SW480 (cell line): ENCODE measurements at places on chromosomes 2 and 18.

GRCh38 chr2:88247531-88247930, 77.4 kb downstream of the THNSL2 start:
- DNase-seq, result no peak

- DNase-seq, result peak; percentile 2
Observed at GRCh38 chr18:26487437-26487836, 60.9 kb downstream of the KCTD1 start.

DNA sequence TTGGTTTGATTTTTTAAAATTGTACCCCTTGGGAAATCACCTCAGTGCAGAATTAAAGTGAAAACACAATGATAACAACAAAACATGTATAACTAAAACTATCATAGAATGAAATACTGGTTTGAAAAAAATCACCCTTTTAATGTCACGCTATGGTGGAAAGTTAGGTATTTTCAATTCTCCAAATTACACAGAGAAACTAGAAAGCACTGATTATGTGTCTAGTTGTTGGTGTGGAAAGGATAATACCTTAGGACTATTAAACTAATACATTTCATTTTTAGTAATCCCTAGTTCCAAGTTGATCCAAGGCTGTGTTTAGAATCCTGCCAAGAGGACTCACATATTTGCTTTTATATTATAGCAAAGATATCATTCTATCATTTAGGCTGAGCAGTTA, 71.2 kb downstream of the NUP35 start:
- DNase-seq, result no peak

GRCh38 chr18:78495550-78495949, 484.1 kb upstream of the SALL3 start:
- no peak for DNase-seq

DNA sequence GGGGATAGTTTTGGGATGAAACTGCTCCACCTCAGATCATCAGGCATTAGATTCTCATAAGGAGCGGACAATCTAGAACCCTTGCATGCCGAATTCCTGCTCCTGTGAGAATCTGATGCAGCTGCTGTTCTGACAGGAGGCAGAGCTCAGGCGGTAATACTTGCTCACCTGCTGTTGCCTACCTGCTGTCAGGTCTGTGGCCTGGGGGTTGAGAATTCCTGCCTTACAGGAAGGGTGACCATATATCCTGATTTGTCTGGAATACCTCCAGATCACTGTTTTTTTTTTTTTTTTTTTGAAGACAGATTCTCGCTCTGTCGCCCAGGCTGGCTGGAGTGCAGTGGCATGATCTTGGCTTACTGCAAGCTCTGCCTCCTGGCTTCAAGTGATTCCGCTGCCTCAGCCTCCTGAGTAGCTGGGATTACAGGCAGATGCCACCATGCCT, 21.7 kb downstream of the ACSL3 start:
- no peak for DNase-seq

DNA sequence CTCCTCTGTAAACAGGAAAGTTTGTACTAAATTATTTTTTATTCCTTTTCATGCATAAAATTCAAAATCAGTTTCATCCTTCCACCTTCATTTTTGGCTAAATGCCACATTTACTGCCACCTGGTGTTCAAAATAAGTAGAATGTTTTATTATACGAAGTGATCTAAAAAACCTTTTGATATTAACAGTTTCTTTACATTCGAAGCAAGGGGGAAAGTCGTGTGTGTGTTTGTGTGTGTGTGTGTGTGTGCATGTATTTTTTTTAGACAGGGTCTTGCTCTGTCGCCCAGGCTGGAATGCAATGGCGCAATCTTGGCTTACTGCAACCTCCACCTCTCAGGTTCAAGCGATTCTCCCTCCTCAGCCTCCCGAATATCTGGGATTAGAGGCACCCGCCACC, 9.0 kb upstream of the SCN9A start:
- peak; percentile 18 for DNase-seq

- no peak for DNase-seq
Observed at GRCh38 chr18:69957747-69958146, 10.1 kb upstream of the CD226 start.

DNA sequence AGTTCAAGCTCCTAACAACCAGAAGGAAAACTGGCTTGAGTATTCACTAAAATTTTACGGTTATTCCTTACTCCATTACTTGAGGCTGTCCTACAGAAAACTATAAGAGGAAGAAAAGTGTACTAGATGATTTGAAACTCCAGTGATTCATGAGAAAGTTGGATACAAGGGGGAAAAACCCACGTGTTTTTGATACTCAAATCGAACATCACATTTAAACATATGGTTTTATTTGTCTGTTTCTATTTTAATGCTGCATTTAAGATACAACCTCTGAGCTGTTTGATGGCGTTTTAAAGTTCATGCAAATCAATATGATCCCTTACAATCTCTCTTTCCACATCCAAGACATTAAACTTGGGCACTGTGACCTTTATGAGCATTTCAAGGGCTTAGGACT, 125.1 kb upstream of the LMAN1 start:
- DNase-seq, result no peak

DNA sequence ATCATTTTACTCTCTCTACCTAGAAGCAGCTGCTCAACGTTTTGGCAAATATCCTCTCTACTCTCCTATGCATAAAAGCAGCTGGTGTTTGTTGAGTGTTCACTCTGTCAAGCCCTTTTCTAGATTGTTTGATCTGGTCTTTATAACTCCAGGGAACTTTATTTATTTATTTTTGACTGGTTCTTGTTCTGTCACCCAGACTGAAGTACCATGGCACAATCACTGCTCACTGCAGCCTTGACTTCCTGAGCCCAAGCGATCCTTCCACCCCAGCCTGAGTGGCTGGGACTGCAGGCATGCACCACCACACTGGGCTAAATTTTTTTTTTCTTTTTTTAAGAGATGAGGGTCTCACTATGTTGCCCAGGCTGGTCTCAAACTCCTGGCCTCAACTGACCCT, 12.7 kb downstream of the CATIP start:
- DNase-seq, result no peak

- DNase-seq, result peak; percentile 30
Observed at GRCh38 chr2:101832114-101832513, 134.6 kb downstream of the MAP4K4 start.

DNA sequence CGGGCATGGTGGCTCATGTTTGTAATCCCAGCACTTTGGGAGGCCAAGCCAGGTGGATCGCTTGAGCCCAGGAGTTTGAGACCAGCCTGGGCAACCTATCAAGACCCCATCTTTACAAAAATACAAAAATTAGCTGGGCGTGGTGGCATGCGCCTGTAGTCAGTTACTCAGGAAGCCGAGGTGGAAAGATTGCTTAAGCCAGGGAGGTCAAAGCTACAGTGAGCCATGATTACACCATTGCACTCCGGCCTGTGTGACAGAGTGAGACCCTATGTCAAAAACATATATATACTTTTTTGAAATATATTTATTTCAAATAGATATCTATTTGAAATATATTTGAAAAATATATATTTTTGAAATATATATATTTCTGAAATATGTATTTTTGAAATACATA, 10.9 kb downstream of the OSBPL1A start:
- no peak for DNase-seq

- peak; percentile 1 for DNase-seq
Observed at GRCh38 chr18:28115149-28115550, 61.8 kb downstream of the CDH2 start.

GRCh38 chr2:109180786-109181185, 51.8 kb downstream of the SH3RF3 start:
- DNase-seq, result no peak

GRCh38 chr2:953975-954686, 3.5 kb downstream of the SNTG2 start:
- DNase-seq, result peak; percentile 32

- no peak for DNase-seq
Observed at GRCh38 chr2:105862843-105863242, 118.1 kb downstream of the NCK2 start.

- DNase-seq, result no peak
Observed at GRCh38 chr2:17813010-17813741, 3.1 kb upstream of the MSGN1 start.

GRCh38 chr2:217740178-217740577, 262.6 kb downstream of the TNS1 start:
- DNase-seq, result no peak

- DNase-seq, result peak; percentile 52
Observed at GRCh38 chr2:12303181-12304030, 413.3 kb upstream of the TRIB2 start.

DNA sequence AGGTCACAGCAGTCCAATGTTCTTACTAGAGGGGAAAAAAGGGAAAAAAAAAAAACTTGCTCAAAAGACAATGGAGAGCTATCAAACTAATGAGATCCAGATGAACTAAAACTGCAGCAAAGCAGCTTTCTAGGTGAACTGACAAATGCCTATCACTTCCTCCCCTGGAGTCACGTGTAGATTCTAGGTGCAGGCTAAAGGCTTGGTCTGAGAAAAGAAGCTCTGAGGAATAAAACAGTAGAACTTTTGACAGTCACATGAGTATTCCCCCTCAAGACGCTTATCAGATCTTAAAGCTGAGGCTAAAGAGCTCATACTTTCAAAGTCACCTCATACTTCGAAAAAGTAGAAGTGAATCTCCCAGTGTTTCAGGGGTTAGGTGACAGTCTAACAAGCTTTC, 42.3 kb downstream of the SMAD2 start:
- no peak for DNase-seq

GRCh38 chr18:66601649-66602048, 2.2 kb downstream of the CDH19 start:
- no peak for DNase-seq

GRCh38 chr18:8706791-8707555, 1.6 kb downstream of the MTCL1 start:
- peak; percentile 56 for DNase-seq

DNA sequence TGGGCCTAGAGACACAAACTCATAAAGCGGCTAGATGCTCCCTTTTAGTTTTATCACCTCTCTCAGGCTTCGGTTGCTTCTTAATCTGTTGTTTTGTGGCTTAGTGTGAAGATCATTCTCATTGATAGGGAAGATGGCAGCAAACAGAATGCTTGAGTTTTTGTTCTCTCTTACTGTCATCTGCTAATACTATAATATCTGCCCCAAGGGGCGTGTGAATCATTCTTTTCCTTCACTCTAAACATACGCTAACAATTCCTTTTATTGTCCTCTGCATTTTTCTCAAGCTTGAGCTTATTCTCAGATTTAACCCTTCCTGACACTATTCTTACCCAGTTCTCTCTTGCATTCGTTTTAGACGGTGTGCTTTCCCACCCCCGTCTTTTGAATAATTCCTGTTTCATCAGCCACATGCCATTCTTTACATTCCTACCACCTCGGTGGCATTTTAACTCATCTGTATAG, 323.9 kb upstream of the NRP2 start:
- no peak for DNase-seq

GRCh38 chr18:65227970-65228369, 522.8 kb upstream of the CDH7 start:
- no peak for DNase-seq

GRCh38 chr2:74507926-74508520, 528 bp upstream of the PCGF1 start:
- DNase-seq, result peak; percentile 66

GRCh38 chr2:199988151-199988550, 32.8 kb downstream of the MAIP1 start:
- DNase-seq, result no peak

DNA sequence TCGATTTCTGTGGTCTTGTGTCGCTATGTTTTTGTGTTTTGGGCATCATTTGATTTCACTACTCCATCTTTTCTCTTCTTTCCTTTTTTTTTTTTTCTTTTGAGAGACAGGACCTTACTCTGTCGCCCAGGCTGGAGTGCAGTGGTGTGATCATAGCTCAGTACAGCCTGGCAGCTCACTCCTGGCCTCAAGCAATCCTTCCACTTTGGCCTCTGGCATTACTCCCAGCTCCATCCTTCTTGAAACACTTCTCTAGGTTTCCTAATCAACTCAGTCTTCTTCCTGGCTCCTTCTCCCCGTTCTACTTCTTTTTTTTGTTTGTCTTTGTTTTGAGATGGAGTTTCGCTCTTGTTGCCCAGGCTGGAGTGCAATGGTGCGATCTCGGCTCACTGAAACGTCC, 26.5 kb downstream of the TCF23 start:
- no peak for DNase-seq

GRCh38 chr2:189013671-189014448, 39.7 kb downstream of the COL3A1 start:
- no peak for DNase-seq

DNA sequence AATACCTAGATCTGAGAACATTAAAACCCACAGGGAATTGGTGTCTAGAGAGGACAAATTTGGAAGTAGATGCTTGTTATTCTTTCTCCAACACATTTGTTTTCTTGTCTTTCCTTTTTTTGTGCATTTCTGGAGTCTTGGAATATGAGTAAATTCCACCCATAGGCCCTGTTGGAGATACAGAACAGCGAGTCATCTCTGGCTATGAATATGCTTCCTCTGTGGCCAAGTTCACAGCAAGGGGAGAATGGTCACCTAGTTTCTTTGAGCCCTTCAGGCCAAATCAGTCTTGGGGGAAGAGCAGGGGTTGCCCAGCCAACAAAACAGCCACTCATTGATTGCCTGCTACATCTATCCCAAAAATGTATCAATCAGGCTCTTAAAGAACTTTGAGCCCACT, 31.3 kb downstream of the SP140L start:
- DNase-seq, result no peak

DNA sequence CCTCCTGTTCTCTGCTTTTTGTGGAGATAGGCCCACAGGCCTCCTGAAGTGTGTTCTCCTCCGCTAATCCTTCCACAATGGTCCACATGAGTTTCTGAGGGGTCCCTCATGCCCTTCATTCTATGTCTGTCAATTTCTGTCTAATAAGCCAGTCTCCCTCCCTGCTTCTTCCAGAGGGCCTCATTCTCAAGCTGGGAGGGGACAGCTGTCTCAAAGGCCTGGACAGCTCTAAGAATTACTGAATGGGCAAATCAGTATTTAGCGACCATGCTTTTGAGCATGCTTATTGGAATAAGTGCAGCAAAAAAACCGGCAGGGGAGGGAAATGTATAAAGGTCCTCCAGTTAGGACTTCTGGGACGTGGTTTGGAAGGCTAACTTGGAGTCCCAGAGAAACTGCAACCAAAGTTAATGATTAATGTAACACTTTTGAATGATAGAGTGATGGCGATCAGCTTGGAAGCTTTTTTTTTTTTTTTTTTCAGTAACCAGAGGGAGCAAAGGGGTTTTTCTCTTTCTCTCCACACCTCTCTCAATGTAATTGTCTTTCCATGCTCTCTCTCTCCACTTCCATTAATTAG, 890.7 kb upstream of the POU3F3 start:
- DNase-seq, result peak; percentile 23

GRCh38 chr2:200305797-200306195, 697 bp upstream of the SPATS2L start:
- DNase-seq, result peak; percentile 81
